Stimulated activated CD8-positive, alpha-beta memory T cell treated with anti-CD3 and anti-CD28 coated beads, Interleukin-2, amount 100 ng/mL, for 1 hour (primary cell): ENCODE measurements at places on chromosomes 12 and 14.

GRCh38 chr12:123741937-123742572, 20.0 kb upstream of the DNAH10 start:
- no peak for DNase-seq

GRCh38 chr12:26195250-26195640, at the start of gene SSPN:
Gene SSPN, plus strand, starts transcription at chr12:26195573. Its CDS starts 100 bp downstream, at chr12:26195673.
- DNase-seq, result no peak

- no peak for DNase-seq
These were observed 102.4 kb upstream of the ATF1 start for GRCh38 chr12:50661300-50662115.

DNA sequence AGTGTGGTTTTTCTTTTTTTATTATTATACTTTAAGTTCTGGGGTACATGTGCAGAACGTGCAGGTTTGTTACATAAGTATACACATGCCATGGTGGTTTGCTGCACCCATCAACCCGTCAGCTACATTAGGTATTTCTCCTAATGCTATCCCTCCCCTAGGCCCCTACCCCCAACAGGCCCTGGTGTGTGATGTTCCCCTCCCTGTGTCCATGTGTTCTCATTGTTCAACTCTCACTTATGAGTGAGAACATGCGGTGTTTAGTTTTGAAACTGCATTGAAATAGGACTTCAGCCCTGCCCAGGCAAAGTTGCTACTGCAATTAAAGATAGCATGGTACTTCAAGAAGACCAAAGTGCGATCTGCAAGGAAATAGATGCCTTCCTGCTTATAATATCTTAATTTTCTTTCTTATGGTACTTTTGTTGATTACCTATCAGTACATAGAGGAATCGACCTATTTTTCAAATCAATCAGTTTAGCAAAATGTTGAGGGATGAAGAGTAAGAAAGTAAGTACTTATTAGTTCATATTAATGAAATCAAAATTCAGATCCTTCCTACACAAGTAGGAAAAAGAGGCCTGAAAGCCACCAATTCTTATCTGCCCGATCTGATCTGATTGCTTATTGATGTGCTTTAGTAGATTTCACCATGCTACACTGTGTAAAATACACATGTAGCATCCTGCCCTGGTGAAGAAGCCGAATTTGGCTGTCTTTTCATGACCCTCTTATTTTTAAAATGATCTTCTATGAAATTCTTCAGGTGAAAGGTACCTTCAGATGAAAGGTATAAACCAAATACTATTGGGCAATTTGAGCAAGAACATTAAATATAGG, 1.6 kb downstream of the LTA4H start:
- DNase-seq, result no peak

GRCh38 chr14:32413967-32414640, 85.0 kb downstream of the AKAP6 start:
- DNase-seq, result no peak

GRCh38 chr14:55103005-55103640, 25.9 kb upstream of the LGALS3 start:
- DNase-seq, result no peak

DNA sequence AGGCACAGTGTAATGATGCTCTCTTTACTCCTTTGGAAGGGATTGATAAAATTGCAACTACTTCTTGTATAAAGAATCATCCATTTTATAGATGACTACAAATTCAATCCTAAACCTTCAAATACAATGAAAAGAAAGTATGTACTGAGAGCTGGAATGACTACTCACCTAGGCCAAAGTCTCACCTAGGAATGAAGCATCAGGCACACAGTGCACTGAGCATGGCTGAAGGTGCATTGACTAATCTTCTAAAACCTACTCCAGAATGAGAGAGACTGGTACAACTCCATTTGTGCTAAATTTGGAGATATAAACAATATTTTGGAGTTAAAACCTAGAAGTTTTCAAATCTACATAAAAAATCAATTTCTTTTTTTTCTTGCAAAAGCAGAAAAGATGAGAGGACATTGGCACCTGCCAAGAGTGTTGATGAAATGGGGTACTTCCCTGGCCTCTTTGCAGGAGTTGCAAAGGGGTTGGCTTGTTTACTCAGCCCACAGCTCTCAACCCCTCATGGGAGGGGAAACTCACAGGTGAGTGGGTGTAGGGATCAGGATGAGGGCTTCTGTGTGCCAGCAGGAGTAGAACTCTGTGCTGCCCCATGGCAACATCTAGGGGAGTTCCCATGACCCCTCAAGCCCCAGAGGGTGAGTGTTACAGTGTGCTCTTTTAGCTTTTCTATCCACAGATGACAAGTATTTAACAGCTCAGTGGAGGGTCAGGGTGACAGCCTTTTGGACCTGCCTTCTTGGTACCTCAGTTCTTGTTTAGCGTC, 31.3 kb downstream of the CLECL1 start:
- no peak for DNase-seq

DNA sequence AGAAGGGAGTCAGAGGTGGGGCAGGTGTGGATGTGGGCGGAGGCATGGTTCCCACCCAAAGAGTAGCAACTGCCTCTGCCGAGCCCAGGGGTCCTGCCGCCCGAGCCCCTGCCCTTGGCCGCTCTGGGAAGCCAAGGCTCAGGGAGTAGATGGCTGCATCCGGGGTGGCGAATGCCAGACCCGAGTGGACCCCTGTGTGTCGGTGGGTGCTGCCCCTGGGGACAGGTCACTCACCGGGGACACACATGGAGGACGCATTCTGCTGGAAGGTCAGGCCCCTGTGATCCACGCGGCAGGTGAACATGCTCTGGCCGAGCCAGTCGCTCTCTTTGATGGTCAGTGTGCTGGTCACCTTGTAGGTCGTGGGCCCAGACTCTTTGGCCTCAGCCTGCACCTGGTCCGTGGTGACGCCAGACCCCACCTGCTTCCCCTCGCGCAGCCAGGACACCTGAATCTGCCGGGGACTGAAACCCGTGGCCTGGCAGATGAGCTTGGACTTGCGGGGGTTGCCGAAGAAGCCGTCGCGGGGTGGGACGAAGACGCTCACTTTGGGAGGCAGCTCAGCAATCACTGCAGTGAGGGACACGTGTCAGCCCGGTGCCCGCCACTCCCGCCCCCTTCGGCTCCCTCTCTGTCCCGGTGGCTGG, 329.0 kb downstream of the TMEM121 start:
- no peak for DNase-seq

DNA sequence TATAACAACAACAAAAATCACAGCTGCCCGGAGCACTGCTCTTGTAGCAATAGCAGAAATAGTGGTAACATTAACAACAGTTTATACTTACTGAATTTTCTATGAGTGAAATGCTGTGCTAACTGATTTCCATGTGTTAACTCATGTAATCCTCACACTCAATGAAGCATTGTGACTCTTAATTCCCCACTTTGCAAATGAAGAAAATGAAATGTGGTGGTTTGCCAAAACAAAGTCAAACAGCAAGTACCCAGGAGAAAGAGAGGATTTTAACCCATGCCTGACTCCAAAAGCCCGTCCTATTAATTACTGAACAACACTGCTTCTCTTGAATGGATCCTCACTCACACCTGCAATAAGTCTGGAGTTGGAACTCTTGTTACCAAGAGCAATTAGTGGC, 123.5 kb downstream of the MED13L start:
- no peak for DNase-seq

DNA sequence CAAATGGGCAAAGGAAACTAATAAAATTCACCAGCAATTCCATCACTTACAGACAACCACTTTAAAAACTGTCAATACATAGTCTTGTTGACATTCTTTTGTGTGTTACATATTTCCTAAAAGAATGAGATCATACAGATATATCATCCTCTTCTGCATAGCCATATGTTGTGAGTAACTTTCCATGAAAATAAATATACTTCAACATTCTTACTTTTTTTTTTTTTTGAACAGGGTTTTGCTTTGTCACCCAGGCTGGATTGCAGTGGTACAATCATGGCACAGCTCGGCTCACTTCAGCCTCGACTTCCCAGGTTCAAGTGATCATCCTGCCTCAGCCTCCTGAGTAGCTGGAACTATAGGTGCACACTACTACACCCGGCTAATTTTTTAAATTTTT, 20.9 kb downstream of the ZC2HC1C start:
- DNase-seq, result no peak

DNA sequence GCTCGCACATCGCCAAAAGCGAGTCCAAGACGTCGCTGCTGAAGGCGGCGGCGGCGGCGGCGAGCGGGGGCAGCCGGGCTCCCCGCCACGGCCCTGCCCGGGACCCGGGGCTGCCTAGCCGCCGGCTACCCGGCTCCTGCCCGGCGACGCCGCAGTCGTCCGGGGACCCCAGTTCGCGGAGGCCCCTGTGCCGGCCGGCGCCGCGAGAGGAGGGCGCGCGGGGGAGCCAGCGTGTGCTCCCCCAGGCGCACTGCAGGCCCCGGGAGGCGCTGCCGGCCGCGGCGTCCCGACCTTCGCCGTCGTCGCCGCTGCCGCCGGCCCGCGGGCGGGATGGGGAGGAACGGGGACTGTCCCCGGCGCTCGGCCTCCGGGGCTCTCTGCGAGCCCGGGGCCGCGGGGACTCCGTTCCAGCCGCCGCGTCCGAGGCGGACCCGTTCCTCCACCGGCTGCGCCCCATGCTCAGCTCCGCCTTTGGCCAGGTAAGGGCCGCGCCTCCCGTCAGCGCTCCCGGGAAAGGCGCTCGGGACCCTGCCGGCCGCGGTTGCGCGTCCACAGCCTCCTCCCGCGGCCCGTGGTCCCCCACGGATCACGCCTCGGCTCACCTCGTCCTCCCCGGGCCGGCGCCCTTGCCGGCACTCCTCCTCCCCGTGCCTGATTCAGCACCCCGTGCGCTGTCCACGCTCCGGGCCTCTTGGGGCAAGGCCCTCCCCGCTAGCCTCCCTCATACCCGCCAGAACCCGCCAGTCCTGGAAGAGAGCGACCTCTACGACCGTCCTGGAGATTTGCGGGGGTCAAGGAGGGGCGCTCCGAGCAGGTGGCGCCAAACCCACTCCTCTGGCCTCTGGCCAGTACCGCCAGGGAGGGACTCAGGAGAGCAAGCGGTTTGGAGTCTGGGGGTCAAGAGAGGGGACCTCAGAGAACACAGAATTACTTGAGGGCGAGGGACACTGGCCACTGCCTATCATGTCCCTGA, 721 bp downstream of the CABP1 start:
- DNase-seq, result no peak

GRCh38 chr14:75126121-75126544, 715 bp downstream of the NEK9 start:
- DNase-seq, result no peak

- no peak for DNase-seq
These were observed 99.9 kb downstream of the PHETA1 start for GRCh38 chr12:111268738-111269572.

DNA sequence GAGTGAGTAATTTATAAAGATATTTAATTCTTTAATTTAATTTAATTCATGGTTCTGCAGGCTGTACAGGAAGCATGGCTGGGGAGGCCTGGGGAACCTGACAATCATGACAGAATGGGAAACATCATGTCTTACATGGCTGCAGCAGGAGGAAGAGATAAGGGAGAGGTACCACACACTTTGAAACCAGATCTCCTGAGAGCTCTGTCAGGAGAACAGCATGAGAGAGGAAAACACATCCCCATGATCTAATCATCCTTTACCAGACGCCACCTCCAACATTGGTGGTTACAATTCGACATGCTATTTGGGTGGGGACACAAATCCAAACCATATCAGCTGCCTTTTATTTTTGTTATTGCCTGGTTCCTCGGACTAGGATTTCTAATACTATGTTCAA, 928.6 kb downstream of the TMEM121 start:
- no peak for DNase-seq

- no peak for DNase-seq
These were observed 49.7 kb downstream of the FAM222A start for GRCh38 chr12:109763201-109763841.

DNA sequence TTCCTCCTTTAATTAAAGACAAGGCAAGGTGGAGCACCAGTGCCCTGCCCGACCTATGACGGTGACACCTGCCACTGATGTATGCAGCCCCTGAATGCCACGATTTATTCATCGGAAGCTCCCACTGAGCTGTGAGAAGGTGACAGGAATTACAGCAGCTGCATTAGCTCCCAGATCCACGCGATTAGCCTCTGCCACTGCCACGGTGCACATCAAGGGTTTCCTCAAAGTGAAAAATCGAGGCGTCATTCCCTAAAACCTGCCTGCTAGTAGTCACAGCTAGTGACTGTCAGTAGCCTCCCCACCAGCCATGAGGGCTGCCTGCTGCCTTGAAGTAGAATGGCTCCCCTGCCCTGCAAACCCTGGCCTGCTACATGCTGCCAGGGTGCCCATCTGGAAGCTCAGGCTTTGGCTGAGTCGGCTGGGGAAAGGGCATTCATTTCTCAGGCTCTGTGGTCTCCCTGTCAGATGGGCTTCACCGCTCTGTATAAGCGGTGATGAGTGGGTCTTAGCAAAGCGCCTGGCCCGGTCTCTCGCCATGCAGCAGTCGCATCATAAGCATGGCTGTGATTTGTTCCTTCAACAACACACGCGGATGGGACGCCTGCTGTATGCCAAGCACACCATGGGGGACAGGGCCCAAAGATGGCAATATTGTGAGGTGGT, 8.2 kb upstream of the BCL11B start:
- no peak for DNase-seq

- no peak for DNase-seq
These were observed 111.6 kb downstream of the HECTD4 start for GRCh38 chr12:112270673-112271072.

DNA sequence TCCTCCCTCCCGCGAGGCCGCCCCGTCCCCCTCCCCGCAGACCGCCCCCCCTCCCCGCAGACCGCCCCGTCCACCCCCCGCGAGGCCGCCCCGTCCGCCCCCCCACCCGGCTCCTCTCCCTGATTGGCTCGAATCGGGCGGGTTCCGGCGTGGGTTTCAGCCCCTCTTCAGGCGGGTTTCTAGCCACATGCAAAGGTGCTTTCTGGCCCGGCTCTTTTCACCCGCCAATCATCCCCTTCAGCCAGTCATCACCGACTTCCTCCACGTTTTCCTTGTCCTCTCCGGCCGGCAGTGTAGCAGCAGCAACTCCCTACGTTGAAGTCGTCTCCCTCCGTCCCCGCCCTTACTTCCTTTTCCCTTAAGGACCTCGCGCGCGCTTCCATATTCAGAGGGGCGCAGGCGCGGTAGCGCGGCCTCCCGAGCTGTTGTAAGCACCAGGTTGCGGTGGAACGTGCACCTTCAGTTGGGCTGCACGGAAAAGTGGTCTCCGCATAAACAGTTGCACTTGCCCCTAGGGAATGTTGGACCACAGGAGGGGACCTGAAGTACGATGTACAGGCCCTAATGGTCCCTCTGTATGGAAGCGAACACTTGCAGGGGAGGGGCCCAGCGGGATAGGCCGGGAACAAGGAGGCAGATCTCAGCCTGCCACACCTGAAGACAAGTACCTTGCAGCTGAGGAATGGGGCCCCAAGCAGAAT, 44.6 kb upstream of the ESR2 start:
- peak; percentile 68 for DNase-seq

DNA sequence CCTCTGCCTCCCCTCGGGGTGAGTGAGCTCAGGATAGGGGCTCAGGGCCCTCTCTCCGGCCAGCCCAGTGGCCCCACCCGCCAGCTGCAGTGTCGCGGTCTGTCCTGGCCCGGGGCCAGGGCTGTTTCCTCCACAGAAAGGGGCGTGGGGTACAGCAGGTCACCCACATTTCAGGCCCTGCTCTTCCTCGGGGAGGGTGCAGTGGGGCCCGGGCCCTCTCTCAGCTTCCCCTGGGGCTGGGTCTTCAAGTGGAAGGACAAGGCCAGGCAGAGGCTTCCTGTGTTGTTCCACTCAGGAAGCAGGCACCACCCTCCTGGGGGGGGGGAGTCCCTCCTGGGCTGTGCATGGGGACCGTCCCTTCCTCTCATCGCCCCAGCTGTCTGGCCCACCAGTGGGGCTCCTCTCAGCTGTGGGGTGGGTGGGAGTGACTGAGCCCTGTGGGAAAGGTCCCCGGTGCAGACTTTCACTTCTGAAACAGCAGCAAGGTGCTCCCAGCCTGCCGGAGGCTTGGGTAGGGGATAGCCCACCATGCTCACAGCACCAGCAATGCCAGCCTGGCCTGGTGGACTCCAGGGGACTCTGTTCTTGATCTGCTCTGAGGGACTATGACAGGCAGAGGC, 3.7 kb downstream of the GPR132 start:
- DNase-seq, result no peak
